ENCODE measurements at places on chromosomes 7 and 10. TPM values are rescaled to one million over a fixed set of nuclear protein-coding genes. Genes with fewer than 3 reads are reported as not detected.

FFAR4 gene
- 0.78 TPM for total RNA-seq

NYAP1 gene
- total RNA-seq: 1.3 TPM

DNA sequence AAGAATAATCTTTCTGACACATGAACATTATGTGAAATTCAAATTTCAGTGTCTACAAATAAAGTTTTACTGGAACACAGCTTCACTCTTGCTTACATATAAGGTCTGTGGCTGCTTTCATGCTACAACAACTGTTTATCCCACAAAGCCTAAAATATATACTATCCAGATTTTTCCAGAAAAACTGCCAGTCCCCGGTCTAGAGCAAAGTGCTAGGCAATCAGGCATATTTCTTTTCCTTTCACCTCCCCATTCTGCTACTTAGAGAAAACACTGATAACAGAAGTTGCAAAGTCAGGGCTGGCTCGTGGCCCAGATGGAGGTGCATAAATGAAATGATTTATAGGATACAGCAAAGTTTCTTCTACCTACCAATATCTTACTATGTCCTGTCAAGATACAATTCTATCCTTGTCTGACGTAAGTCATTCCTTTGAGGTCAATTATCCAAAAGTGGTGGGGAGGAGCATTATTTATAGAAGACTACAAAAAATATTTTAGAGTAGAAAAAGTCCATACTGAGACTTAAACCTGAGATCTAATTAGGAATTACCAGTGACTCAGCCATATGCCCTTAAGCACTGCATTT, 384.1 kb downstream of the NXPH1 start:
- no peak overlapping the region for H3K27ac ChIP-seq
- no peaks in the 10 kb centered on the region for H3K36me3 ChIP-seq
- H3K27me3 ChIP-seq: no peaks in the 10 kb centered on the region
- H3K4me3 ChIP-seq: no peak overlapping the region
- no peaks in the 10 kb centered on the region for H3K4me1 ChIP-seq

- peaks cover 6% of the 10 kb centered on the region for H3K4me1 ChIP-seq
- H3K27me3 ChIP-seq: no peaks in the 10 kb centered on the region
- H3K27ac ChIP-seq: no peak overlapping the region
- no peaks in the 10 kb centered on the region for H3K36me3 ChIP-seq
These were observed 754.6 kb downstream of the AUTS2 start for GRCh38 chr7:70352906-70353305.

DNA sequence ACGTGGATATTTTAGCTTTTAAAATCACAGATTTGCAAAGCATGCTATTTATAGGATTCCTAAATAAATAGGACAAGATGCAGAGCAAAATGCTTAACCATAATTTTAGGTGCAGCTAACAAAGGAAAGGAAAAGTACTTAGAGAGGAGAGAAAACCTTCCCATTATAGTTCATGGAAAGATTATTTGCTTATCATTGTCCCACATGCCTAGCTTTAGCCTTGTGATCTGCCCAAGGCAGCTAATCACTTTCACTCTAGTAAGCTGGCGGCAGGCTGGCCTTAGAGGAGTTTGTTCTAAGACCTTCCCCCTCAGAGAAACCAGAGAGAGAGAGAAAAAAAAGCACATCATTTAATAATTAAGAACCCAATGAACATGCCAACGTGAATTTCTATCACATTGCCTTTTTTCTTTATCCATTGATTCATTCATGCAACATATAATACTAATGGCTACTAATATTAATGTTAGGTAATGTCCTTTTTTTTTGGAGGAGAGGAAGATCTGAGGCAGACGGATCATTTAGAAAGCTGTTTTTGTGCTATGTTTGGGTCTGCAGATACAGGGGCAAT, 274.6 kb downstream of the ARL4A start:
- no peak overlapping the region for H3K4me3 ChIP-seq
- no peaks in the 10 kb centered on the region for H3K36me3 ChIP-seq
- DNase-seq: no peak
- H3K27ac ChIP-seq: no peak overlapping the region
- H3K27me3 ChIP-seq: no peaks in the 10 kb centered on the region

- H3K4me3 ChIP-seq: no peak overlapping the region
- DNase-seq: no peak
- no peaks in the 10 kb centered on the region for H3K27me3 ChIP-seq
- H3K4me1 ChIP-seq: no peaks in the 10 kb centered on the region
- H3K27ac ChIP-seq: no peak overlapping the region
These were observed 20.0 kb upstream of the ZNF438 start for GRCh38 chr10:31051703-31052102.

GRCh38 chr10:59104186-59104585, 72.3 kb upstream of the PHYHIPL start:
- peaks cover 33% of the 10 kb centered on the region for H3K4me1 ChIP-seq
- no peaks in the 10 kb centered on the region for H3K36me3 ChIP-seq
- H3K4me3 ChIP-seq: no peak overlapping the region
- no peaks in the 10 kb centered on the region for H3K27me3 ChIP-seq
- no peak overlapping the region for H3K27ac ChIP-seq
- no peak for DNase-seq

GRCh38 chr10:102627291-102627735, 17.0 kb upstream of the TRIM8 start:
- no peak overlapping the region for H3K4me3 ChIP-seq
- H3K36me3 ChIP-seq: no peaks in the 10 kb centered on the region
- no peaks in the 10 kb centered on the region for H3K27me3 ChIP-seq
- no peak overlapping the region for H3K27ac ChIP-seq

Data from body of pancreas (tissue), 4 donors.